ENCODE measurements at places on chromosomes 2 and 18.

GRCh38 chr2:171512014-171512413, 10.3 kb upstream of the CYBRD1 start:
- no peak for DNase-seq

GRCh38 chr2:16713011-16713423, 47.4 kb upstream of the CYRIA start:
- no peak for DNase-seq

GRCh38 chr2:37982147-37982582, 57.1 kb downstream of the RMDN2 start:
- DNase-seq, result peak; percentile 69

- no peak for DNase-seq
Measured at GRCh38 chr18:44920441-44920840, 239.8 kb downstream of the SETBP1 start.

DNA sequence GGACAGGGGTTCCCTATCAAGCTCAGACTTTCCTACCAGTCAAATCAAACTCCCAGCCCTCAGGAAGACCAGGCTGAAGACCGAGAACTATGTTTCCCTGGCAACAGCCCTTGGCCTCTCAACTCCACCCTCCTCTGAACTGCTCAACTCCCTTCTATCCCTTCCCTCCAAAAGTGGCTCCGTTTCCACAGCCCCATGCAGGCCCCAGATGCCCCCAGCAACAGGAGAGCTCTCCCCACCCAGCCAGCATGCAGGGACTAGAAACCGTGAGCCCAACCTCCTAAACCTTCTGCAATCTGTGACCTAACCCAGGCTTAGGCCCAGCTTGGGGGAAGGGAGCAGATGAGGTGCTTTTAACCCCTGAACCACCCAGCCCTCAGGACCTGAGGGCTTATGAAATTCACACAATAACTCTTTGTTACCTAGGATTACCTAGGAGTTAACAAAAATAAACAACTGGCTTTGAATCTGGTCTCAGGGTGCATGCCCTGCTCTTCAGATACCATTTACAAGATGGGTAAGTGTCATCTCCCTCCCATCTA, 87.2 kb downstream of the BCL11A start:
- no peak for DNase-seq

DNA sequence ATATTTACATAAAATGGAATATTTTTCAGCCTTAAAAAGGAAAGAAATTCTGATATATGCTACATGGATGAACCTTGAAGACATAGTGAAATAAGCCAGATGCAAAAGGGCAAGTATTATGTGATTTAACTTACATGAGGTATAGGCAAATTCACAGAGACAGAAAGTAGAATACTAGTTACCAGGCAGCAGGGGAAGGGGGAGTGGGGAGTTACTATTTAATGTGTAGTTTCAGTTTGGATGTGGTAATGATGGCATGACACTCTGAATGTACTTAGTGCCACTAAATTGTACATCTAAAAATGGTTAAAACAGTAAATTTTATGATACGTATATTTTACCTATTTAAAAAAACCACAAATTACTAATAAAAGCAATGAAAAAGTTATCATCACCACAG, 12.1 kb downstream of the METTL4 start:
- no peak for DNase-seq

DNA sequence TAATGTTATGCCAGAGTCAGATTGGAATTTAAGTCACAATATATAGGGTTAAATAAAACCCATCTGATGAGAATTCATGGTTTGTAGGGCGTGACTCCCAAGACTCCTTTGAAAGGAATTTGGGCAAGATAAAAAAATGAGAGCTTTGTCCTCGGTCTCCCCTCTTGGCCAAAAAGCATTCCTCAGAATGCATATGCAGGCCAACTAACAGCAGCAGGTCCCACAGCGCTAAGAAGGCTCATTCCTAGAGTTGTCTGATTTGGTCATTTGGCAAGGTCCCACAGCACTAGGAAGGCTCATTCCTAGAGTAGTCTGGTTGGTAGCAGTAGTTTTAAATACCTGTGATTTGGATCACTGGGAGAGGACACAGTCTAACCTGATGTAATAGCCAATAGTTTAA, 106.3 kb upstream of the B3GNT2 start:
- no peak for DNase-seq

GRCh38 chr2:239991689-239992314, 33.3 kb downstream of the NDUFA10 start:
- DNase-seq, result no peak

DNA sequence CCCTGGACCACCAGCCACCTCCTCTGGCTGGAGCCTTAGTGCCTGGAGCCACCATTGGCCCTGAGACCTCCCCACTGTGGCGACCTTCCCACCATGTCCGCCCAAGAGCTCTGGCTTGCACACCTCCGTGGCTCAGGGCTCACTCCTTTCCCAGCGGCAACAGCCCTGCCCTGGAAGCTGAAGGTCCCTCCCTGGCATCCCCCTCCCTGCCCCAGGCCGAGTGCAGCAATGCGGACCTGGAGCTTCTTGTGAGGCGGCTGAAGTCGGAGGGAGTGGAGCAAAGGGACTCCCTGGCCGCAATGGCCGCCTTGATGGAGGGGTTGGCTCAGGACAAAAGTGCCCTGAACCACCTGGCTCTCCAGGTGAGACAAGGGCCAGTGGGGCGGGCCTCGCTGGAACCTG, 28.6 kb downstream of the CROCC2 start:
- DNase-seq, result peak; percentile 11

DNA sequence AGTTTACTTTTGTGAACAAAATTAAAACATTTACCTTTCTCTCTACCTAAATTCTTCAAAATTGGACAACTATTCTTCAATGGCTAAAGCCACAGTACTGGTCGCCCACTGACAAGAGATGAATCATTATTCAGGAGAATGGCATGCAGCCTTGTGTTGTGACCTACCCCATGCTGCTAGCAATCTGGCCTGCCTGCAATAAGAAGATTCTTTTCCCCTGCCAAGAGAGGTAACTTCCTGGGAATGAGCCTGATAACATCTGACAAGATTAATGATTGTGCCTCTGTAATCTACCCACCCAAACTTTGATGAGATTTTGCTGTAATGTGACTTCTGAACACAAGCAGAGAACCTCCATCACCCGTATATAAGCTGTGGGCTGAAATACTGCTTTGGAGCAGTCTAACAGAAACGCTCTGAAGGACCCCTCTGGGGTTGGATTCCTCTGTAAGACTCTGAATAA, 47.0 kb upstream of the ST3GAL5 start:
- peak; percentile 30 for DNase-seq

DNA sequence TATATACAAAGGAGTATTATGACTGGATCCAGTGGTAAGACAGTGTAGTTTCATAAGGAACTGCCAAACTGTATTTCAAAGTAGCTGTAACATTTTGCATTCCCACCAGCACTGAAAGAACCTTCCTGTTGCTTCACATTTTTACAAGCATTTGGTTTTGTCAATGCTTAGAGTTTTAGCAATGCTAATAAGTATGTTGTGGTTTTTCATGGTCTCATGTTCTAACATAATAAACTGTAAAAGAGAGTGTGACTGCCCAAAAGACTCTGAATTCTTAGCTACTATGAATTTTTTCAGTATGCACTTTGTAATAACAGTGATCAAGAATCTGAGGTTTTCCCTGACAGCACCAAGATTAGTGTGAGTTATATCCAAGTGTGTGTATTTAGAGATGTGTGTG, 604.2 kb downstream of the XIRP2 start:
- DNase-seq, result no peak

DNA sequence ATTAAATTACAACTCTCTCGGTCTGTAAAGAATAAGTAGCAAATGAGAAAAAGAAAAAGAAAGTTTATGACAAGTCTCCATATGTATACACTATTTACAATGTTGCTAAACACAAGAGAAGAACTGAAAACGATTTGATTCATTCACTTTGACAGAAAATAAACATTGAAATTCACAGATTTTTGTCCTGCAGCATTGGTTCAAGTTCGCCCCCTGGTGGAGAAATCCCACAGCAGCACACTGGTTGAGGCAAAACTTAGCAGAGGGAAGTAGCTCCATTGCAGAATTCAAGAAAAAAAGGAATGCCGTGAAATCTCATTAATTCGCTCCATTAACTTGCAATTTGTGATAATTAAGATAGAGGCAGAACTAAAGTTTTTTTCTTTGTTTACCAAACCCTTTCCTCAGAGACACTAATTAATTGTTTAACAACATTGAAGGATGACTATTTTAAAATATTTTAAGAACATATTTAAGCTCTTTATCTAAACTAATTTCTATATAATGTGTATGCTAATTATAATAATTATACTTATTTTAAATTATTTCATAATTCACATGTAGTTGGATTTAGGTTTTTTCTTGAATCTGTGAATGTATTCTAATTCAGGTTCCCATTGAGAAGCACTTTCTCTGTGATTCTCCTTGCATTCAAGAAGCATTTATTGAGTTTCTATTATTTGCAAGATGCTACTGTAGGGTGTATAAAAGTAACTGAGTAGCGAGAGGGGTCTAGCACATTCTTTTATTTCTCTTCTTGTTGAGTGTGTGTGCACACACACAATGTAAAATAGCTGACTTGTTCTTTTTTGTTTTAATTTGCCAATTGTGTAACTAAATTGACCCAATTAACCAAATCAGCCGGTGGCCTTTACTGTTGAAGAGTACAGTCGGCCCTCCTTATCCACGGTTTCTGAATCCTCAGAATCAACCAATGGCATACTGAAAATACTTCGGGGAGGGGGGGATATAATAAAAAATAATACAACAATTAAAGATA, 74.1 kb downstream of the COL4A3 start:
- peak; percentile 79 for DNase-seq

Data from WTC11 (cell line).